AG10803 (cell line): ENCODE measurements at places on chromosomes 13 and 19.

DNA sequence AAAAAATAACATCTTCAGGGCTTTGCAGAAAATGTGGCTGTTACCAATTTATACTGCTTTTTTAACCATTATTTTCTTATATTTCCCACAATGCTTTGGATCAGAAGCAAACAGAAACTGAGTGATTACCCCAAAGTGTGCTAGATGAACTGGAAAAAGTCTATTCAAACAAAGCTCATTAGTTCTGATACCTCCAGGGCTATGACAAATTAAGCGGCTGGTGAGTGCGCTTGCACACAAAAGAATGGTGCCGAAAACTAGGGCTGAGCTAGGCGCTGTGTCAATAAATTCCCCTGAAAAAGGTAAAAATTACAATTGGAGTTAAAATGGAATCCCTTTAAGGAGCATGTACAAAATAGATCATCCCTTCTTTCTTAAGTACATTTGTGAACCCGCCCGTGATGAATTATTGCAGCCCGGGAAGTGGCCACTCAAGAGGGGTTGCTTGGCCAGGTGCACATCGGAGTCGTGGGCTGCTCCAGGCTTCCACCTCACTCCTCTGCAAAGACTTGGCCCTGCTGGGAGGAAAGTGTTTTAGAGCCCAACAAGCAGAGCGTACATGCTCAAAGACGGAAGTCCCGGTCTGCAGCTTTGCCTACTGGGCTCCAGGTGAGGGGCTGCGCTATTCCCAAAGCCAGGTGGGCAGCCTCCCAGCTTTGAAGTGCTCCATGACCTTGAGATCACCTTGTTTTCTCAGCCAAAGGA, 164.0 kb upstream of the ZNF507 start:
- DNase-seq: no peak

GRCh38 chr19:17205237-17206140, 9.7 kb upstream of the USE1 start:
- peak; percentile 41 for DNase-seq

GRCh38 chr13:64556376-64556775, 2673.8 kb downstream of the PCDH9 start:
- peak; percentile 77 for DNase-seq

DNA sequence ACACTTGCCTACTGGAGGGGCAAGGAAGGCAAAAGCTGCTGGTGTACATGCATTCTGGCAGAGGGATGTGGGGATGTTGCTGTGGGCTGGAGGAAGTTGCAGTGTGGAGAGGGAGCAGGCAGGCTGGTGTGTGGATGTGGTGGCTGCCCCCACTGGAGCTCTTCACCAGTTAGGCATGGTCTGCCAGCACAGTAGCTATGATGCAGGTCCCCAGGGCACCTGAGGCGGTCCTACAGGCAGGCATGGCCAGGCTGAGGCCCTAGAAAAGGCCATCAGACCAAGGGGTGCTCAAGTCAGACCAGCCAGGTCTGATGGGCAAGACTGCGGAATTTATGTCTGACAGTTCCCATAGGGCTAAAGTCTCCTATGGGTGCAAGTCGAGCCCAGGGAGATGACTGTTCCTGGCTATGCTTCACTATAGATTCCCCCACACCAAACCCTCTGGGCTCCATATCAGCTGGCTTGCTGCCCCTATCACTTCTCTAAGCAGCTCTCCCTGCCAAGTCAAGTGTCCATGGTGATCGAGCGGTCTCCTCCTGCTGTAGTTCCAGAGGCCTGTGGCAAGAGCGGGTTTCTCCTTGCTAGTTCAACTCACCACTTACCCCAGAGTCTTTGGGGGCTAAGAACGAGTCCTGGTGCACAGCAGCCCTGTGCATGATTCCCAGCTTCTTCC, 473.1 kb downstream of the TDRD3 start:
- no peak for DNase-seq

DNA sequence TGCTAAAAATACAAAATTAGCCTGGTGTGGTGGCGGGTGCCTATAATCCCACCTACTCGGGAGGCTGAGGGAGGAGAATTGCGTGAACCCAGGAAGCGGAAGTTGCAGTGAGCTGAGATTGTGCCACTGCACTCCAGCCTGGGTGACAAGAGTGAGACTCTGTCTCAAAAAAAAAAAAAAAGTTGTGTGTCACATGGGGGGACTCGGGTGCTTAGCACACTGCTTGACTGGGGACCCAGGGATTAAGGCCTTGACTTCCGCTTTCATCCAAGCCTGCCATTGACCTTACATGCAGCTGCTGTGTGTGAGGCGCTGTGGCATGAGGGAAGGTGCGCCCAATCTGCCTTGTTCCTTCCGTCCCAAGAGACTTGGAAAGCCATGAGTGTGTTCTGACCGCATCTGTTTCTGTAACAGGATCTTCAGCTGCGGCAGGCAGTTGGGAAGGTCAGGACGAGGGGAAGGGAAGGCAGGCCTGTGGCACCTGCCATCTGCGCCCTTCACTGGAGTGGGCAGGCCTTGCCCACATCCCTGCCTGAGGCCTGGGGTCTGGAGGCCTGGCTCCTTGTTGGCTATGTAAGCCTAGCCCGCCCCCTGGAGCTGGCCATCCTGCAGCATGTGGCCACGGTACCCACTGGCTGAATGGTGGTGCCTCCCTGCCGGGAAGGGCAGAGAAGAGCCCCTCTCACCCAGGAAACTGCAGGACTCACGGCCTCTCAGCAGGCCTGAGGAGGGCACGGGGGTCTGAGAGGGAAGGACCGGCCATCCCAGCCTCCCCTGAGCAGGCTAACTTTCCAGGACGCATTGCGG, 23.0 kb downstream of the PPP1R37 start:
- DNase-seq: no peak

- no peak for DNase-seq
These were observed 18.6 kb downstream of the TMEM255B start for GRCh38 chr13:113777311-113778260.

DNA sequence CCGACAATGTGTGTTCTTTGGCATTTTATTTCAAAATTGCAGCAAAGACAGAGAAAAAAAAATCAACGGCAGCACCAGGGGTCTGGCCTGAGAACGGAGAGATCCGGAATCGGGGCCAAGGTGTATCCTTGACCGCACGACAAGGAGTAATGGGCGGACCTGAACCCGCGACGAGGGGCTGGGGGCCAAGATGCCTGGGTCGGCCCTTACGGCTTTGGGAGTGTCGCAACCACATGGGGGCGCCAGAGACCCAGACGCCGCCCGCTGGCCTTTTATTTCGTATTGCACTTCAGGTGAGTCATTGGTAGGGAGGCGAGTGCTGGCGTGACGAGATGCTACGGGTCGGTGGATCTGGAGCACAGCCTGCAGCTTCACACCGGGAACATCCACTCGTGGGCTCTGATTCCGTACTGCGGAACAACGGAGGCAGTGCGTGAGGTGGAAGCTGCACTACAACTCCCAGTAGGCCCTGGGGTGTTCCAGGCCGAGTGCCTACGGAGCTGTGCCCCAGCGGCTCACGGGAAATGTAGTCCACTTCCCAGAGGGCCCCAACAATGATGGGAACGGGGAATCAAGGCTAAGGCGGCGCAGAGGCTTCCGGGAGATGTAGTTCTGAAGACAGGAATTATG, 15.7 kb downstream of the BCAT2 start:
- peak; percentile 92 for DNase-seq

- no peak for DNase-seq
These were observed 193.5 kb upstream of the NBEA start for GRCh38 chr13:34748596-34748995.

DNA sequence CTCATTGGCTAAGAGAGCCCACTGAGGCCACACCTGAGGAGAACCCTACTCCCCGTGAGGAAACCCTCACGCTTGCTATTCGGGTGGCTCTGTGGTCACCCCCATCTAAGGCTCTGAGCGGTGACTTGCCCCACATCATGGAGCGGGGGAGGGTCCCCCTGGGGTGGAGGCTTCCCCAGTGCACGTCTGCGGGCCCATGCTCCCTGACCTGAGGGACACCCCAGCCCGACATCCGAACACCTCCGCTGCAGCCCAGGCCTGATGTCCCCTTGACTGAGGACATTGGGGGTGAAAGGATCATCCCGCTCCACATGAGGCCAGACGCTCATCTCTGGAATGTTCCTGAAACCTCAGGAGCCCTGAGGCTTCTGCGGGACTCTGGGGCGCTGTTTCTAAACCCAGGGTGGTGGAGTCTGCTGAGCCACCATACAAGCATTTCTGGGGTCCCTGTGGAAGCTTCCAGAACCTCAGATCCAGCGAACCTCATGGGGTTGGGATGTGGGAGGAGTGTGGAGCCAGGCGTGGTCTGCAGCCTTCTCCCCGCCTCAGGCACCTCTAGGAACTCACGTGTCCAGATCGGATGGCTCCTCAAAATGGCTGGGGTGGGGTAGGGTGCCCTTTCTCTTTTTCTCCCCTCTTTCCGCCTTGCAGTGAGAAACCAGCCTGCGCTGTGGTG, 19.9 kb downstream of the TMED1 start:
- DNase-seq: peak; percentile 66

DNA sequence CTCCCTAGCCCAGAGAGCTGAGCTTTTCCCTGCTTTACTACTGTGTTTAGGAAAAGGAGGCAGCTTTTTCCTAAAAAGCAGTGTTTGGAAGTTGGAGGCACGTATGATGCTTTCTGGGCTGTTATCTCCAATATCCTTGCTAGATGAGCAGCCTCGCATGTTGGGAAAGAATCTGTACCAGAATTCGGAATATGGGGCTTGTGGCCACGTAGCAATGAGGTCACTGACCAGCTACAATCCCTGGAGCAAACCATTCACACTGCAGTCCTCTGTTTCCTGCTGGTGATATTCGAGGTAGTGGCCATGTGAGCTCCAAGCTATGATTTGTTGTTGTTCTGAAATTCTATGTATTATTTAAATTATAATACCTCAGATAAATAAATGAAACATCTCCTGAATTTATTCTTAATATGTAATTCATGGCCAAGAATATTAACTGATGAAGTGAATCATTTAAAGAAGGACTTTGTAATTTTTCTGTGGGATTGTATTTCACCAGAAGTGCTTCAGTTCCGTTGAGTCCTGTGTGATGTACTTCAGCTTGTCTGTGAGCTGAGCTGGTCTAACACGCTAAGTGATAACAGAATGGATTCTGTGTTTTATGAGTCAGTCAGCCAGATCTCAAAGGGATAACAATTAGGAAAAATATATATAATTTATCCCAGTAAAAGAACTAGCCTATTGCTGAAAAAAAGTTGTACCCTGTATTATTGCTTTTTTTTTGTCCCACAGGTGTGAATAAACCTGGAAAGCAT, 319.5 kb downstream of the SHISA2 start:
- peak; percentile 15 for DNase-seq

- no peak for DNase-seq
These were observed 1.4 kb downstream of the TMEM272 start for GRCh38 chr13:51843529-51843928.

GRCh38 chr19:29711584-29712132, 3.4 kb downstream of the C19orf12 start:
- no peak for DNase-seq

DNA sequence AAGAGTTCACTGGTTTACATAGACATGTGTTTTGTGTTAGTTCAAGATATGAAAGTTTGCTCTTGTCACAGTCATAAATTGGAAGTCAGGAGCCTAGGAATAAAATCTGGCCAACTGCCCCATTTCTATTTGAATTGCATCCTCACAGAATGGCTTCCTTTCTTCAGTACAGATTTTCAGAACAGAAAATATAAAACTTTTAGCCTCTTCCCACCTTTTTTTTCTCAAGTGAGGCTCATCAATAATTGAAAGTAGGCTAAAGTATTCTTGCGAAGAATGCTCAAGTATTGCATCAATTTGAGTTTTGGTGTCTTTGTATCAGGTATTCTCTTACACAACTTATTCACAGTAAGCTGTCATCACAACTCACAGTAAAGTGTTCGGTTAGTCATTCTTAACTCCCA, 802.7 kb downstream of the PCDH9 start:
- DNase-seq: no peak

GRCh38 chr13:22549126-22549525, 631.7 kb upstream of the SGCG start:
- DNase-seq: no peak

GRCh38 chr19:48656840-48657474, 11.0 kb upstream of the CA11 start:
- peak; percentile 89 for DNase-seq

DNA sequence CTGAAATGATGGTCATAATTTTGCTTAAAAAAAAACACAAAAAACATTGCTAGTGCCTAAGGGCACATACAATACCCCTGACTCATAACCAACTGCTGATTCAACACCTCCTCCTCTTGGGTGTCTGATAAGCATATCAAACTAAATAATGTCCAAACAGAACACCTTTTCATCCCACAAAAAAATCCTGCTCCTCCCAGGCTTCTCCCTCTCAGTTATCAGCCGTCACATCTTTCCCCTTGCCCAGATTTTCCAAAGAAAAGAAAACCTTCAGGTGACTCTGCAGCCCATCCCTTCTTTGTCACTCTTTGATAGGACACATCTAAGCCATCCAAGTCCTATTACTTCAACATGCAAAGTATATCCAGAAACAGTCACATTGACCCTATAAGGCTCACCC, 46.9 kb downstream of the ABCC4 start:
- no peak for DNase-seq

DNA sequence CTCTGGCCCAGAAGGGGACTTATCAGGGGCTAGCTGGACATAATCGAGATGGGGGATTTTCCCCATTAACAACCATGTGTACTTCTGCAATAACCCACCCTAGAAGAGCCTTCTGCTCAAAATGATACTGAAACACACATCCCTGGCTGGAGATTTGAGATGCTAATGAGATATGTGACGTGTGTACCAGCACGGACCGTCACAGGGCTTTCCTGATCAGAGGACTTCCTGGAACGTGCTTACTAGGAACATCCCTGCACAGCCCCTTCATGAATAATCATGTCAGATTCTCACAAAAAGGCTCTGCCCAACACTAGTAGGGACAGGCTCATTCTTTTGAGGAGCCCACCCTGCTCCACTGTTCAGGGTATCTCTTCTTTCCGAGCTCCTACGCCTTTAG, 6.5 kb upstream of the ERVV-1 start:
- no peak for DNase-seq

GRCh38 chr13:66663711-66664110, 566.4 kb downstream of the PCDH9 start:
- DNase-seq: no peak
